ENCODE measurements at places on chromosomes 12 and 14. TPM values are rescaled to one million over a fixed set of nuclear protein-coding genes. Genes with fewer than 3 reads are reported as not detected.

GRCh38 chr14:90632871-90633270, 183.4 kb downstream of the TTC7B start:
- DNase-seq, result no peak

GRCh38 chr12:53927220-53928029, 11.2 kb upstream of the HOXC13 start:
- no peak for DNase-seq

GRCh38 chr14:51129130-51129529, 34.2 kb upstream of the TRIM9 start:
- DNase-seq, result no peak

DNA sequence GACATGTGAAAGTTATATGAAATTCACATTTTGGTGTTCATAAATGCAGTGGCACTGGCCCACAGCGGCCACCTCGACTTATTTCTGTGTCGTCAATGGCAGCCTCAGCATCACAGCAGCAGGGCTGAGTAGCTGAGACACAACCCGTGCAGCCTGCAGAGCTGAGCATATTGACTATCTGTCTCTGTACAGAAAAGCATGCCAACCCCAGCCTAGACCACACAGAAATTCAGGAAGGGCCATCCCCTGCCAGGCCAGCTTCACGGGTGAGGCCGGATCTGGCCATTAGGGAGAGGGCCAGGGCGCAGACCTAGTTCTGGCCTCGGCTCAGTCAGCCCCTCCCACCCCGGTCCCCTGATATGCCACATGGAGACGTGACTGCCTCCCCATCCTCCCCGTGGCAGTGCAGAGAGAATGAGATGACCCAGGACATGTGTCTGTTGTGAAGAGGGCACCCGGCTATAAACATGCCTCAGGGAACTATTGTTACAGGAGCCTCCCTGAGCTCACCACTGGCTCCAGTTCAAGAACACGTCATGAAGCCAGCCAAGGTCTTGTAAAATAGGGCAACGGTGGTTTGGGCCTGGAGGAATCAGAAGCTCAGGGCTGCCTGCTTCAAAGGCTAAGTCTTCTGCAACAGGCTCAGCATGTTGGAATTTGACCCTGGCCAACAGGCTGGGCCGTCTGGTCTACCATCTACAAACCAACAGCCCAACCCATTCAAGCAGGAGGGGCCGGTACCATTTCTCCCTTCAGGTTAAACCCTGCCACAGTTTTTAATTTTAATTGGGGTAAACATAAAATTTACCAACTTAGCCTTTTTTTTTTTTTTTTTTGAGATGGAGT, 25.5 kb downstream of the SCARB1 start:
- peak; percentile 74 for DNase-seq

- DNase-seq, result no peak
Measured at GRCh38 chr12:39499296-39499695, 56.4 kb upstream of the KIF21A start.

GRCh38 chr12:21906919-21907493, 34.2 kb downstream of the ABCC9 start:
- DNase-seq, result no peak

GRCh38 chr12:90261283-90261682, 552.6 kb upstream of the ATP2B1 start:
- no peak for DNase-seq

DNA sequence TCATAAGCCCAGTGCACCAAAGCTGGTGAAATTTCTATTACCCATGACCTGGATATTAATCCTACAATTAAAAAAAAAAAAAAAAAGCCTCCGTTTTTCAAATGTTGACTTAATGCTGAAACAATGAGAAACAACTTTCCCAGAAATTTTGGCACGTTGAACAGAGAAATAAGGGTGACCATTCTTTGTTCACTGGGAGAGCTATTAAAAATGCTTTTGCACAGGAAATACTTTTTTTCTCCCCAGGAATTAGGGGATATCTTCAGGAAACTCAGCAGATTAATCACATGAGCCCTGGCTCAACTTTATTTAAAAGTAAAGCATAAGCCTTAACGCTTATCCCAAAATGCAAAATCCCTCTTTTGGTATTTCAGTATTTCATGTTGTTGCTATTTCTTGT, 54.8 kb upstream of the FLRT2 start:
- no peak for DNase-seq

DNA sequence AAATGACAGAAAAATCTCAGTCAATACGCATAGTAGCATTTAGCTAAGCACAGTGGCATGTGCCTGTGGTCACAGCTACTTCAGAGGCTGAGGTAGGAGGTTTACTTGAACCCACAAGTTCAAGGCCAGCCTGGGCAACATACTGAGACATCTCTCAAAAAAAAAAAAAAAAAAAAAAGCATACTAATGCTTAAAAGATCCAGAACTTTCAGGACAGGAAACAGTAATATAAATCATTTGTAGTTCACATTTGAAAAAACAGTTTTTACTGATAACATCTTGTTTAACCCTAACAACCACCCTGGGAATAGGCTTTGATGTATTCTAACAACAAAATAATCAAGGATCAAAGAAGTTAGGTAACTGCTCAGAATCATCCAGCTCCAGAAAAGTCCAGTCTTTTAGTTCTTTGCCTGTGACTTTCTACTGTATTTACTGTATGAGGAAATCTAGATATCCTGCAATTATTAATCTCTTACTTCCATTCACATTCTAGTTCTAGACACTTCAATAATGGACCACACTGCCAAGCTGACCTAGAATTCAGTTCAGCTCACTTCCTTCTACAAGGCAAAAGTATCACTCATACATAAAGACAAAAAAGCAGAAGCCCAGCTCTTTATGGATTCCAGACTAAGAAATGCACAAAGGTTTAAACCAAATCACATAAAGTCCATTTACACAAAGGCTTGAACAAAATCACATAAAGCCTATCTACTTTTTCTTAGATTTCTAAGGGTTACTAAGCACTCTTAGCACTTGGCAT, 28.5 kb downstream of the PAWR start:
- DNase-seq, result no peak

- peak; percentile 46 for DNase-seq
Measured at GRCh38 chr12:106145539-106146447, 7.0 kb upstream of the NUAK1 start.

DNA sequence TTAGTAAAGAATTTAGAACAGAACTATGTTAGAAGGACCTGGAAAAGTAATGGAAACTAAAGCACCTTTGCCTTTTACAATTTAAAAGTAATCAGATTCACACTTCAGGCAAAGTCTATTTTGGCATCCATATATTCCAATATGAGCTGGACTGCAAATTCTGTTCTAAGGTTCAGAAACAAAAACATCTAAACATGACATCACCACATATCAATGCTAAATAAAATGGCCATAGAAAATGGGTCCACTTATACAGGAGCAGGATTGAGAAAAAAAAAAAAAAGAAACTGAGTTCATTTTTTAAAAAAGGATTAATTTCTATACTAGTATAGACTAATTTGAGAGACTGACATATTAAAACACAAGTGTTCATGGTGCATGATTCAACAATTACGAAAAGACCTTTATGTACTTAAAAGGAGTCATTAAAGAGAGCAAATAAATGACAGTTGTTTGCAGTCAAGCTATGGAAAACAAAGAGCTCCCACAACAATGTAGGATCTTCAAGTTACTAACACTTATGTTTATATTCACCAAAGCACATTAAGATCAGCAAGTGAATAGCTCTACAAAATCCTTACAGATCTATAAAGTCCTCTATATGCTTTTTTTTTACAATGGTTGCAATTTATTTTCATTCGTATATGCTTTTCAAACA, 45.7 kb downstream of the DICER1 start:
- DNase-seq, result no peak

DNA sequence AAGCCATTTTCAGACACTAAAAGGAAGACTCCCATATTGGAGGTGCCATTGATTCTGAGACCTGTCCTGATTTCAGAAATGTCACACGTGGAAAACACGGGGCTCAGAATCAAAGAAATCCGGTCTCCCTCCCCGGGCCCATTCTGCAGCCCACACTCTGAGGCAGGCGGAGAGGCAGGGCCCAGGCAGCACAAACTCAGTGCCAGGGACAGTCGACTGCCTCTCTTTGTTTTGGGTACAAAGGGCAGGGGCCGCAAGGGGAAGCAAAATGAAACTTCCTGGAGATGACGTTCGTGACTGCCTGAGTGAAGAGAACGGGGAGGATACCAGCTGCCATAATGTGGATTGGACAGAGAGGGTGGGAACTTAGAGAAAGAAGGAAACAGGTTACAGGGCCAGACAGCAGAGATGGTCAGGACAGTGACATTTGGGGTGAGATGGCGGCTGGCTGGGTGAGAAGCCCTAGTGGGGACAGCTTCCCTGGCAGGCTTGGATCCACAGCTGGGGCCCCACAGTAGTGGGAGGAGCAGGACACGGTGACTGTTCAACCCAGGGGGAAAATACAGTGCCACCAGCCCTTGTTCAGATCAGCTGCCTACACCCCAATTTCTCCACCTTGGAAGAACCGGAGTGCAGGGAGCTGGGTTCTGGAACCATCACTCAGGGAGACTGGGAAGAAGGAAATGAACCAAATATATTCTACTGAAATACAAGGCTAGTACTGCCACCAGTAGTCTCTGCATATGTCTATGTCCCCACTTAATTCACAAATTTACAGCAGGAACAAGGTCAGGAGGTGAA, 8.1 kb downstream of the GAPDH start:
- DNase-seq, result no peak

DNA sequence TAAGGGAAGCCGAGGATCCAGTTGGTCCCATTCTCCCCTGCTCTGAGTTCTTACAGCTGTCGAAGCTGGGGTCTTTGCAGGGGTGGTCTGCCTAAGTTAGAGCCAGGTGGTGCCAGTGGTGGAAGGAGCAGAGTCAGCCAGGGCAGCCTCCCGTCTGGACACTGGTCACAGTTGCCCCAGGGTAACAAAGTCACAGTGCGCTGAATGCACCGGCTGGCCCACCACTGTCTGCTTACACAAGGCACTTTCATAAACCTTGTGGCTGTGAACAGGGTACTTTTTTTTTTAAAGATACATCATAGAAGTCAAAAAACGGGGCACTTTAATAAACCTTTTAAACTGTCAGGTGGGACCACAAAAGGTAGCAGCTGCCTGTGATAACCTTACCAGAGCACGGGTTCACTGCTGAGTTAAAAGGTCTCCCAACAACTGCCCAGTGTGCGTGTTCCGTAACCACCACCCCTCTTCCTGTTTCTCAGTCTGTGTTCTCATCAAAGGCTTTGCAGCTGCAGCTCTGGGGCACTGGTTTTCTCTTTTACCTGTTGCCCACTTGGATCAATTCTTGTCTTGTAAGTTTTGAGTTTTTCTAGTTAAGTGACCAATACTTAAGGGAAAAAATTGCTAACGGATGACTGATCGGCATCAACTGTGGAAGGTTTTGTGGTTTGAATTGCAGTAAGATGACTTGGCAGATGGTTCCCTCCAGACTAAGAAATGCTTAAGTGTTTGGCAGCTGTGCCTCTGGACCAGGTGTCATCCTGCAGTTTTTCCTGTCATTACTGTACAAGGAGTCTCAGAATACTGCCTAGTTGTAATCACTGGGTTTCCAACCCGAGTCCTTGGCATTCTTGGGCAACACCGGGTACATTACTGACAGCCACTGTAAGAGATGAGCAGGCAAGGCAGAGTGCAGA, 55.9 kb downstream of the DYNC1H1 start:
- DNase-seq, result no peak

GRCh38 chr12:42097971-42098370, 46.7 kb downstream of the GXYLT1 start:
- no peak for DNase-seq

GRCh38 chr12:45290216-45290605, 74.3 kb downstream of the ANO6 start:
- DNase-seq, result no peak

DNA sequence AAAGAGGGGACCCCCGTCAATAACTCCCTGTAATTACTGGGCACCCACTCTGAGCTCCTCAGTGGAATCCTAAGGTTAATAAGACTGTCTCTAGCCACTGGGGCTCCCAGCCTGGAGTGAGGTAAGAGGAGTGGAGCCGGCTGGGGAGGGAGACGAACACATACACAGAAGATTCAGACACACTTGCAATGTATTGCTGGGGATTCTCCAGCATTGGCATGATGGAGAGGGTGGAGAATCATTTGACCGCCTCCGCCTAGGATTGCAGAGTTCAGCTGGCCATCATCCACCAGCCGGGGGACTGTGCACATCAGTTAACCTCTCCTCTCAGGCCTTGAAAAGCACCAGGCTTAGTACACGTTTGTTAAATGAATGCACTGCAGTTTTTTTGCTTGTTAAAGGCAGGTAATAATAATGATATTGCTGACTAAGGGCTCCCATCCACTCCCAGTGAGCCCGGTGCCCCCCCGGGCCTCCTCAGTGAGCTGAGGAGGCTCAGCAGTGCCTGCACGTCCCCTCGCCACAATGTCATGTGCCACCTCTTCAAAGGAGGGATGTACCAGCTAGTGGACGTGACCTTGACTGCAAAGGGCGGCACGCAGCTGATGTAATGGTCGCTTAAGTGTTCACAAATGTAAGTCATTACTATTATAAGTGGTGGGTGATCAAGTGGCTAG, 20.3 kb upstream of the FAIM2 start:
- no peak for DNase-seq

- DNase-seq, result no peak
Measured at GRCh38 chr14:50087341-50088116, 28.8 kb downstream of the VCPKMT start.

DNA sequence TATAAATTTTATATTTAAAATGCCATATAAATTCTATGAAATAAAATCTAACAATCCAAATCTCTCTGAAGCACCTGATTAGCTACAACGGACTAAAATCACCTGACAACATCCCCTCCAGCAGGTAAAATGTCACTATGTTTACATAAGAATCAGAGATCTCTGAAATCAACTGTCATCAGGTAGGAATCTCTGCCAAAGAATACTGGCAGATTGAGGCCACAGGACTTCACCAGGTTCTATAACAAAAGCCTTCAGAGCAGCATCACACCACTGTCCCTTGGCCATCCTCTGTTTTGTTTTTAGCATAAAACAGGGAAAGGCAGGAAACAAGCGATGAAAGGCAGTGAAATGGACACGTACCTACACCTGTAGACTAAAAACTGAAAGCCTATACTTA, 22.1 kb downstream of the FGD6 start:
- no peak for DNase-seq

DNA sequence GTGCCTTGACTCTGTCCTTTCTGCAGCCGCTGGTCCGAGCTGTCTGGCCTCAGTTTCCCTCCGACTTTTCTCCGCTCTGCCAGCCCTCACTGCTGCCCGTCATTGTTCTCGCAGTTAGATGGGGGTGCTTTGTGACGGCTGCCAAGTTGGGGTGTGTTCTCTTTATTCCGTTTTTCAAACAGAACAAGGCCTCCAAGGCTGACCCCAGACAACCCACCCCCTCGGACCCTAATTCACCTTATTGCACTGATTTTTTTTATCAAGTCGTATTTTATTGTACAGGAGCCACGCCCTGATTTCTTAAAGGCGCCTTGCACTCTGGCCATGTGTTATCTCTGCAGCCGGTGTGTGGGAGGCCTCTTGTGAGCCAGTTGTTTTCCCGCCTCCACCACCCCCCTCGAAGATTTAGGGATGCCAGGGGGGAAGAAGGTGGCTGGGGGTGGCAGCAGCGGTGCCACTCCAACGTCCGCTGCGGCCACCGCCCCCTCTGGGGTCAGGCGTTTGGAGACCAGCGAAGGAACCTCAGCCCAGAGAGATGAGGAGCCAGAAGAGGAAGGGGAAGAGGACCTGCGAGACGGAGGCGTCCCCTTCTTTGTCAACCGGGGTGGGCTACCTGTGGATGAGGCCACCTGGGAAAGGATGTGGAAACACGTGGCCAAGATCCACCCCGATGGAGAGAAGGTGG, 1.3 kb downstream of the VASH1 start:
- no peak for DNase-seq

GRCh38 chr12:51920046-51920445, 12.7 kb downstream of the ACVRL1 start:
- no peak for DNase-seq

Gene KRT3
- total RNA-seq, result not detected

Gene PEX5
- 71.7 TPM for total RNA-seq

Gene KRT77
- total RNA-seq, result not detected

Gene KLHL33
- total RNA-seq, result under 0.01 TPM

Gene SLC8A3
- total RNA-seq, result 43.6 TPM

Gene CMA1
- total RNA-seq, result not detected

Measured in frontal cortex (tissue), 4 donors.